Endothelial cell of coronary artery (primary cell): ENCODE measurements at places on chromosomes 7 and 10. TPM values are rescaled to one million over a fixed set of nuclear protein-coding genes. Genes with fewer than 3 reads are reported as not detected.

Gene LDB3
- total RNA-seq = not detected in 2 replicates

Gene PAPSS2
- total RNA-seq = 50.6 and 92.4 TPM in 2 replicates

Gene AGFG2
- total RNA-seq = 18.0 and 19.2 TPM in 2 replicates

Gene HTR7
- 0.27 and 0.47 TPM in 2 replicates for total RNA-seq

Gene AS3MT
- 0.09 and 1.5 TPM in 2 replicates for total RNA-seq
